ENCODE measurements at places on chromosomes 12 and 14. TPM values are rescaled to one million over a fixed set of nuclear protein-coding genes. Genes with fewer than 3 reads are reported as not detected.

GRCh38 chr14:70624972-70625371 is 16.7 kb upstream of the TTC9 start:
- no peak for DNase-seq

- no peak for DNase-seq
These were observed 2.8 kb downstream of the ARHGEF40 start for GRCh38 chr14:21072781-21073339.

Gene ANO6
- 13.1 TPM for total RNA-seq

Gene SLC39A2
- not detected for total RNA-seq

Gene KITLG
- not detected for total RNA-seq

All from activated CD8-positive, alpha-beta T cell treated with anti-CD3 and anti-CD28 coated beads for 36 hours (primary cell).